ENCODE measurements at places on chromosomes 12 and 14.

DNA sequence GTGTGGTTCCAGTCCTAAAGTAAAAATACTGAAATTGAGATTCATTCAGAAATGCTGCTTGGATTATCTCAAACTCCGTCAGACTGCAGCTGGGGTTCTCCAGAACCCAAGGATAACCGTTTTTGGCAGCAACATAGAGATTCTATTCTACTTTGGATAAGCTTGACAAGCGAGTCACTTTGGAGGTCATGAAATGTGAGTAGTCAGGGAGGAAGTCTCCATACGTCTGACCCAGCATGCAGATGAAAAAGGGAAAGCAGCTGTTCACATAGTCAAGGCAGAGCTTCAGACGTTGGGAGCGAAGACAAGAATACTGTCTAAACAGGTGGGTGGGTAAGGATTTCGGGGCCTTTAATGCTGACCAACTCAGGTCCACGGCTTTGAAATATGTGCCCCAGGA lies 14.9 kb upstream of the HSP90B1 start:
- no peak for DNase-seq

- DNase-seq, result no peak
These were observed 138.1 kb downstream of the DPF3 start for GRCh38 chr14:72755766-72756165.

- no peak for DNase-seq
These were observed 115.4 kb upstream of the KRAS start for GRCh38 chr12:25366122-25366521.

DNA sequence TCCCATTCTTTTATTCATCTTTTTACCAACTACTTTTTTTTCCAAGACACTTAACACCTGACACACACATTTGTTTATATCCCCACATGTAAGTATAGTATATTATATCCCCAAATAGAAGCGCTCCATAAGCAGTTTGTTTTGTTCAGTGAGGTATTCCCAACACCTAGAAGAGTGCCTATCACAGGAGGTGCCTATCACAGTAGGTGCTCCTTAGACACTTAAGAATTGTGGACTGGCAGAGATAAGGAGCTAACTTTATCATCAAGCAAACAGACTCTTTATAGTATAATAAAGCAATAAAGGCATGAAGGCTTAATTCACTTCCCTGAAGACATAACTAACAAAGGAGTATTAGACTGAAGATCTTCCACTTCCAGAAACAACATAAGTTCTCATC lies 29.1 kb downstream of the OSBPL8 start:
- no peak for DNase-seq

GRCh38 chr12:117842630-117843029 lies 126.2 kb downstream of the KSR2 start:
- DNase-seq, result no peak

- DNase-seq, result peak; percentile 65
These were observed 192.4 kb upstream of the SLC16A7 start for GRCh38 chr12:59403259-59403932.

DNA sequence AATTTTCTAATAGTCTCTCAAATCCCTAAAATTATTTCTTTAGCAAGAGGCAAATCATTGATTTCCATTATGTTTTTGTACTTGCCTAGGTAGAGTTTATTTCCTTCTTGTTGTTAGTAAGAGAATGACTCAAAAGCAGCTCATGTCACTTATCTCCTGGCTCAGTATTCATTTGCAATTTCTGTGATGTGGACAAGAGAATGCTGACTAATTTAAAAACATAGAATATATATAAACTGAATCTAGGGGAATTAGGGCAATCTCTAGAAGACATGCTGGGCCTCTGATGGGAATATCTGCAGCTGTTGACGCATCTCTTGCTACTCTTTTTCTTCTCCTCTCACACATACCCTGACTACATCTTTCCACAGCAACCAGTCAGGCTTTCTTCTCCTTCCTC lies 130.8 kb upstream of the PRKD1 start:
- no peak for DNase-seq

GRCh38 chr12:62757048-62757447 lies 177.9 kb downstream of the PPM1H start:
- peak; percentile 40 for DNase-seq

GRCh38 chr12:31279390-31279924 lies 46.5 kb downstream of the SINHCAF start:
- no peak for DNase-seq

GRCh38 chr12:7583471-7583870 lies 79.9 kb upstream of the CD163 start:
- no peak for DNase-seq

GRCh38 chr12:30679241-30679640 lies 16.4 kb downstream of the IPO8 start:
- DNase-seq, result no peak

DNA sequence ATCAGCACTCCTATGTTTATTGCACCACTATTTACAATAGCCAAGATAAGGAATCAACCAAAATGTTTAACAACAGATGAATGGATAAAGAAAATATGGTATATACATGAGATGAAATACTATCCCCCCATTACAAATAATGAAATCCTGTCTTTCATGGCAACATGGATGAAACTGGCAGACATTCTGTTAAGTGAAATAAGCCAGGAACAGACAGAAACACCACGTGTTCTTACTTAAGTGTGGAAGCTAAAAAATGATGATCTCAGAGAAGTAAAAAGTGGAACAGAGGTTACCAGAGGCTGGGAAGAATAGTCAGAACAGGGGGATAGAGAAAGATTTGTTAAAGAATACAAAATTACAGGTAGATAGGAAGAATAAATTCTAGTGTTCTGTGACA lies 113.7 kb upstream of the MDM1 start:
- DNase-seq, result no peak

- DNase-seq, result peak; percentile 66
These were observed 77.5 kb downstream of the PELI2 start for GRCh38 chr14:56195704-56196103.

- peak; percentile 37 for DNase-seq
These were observed 31.5 kb downstream of the CFL2 start for GRCh38 chr14:34682787-34683321.

- no peak for DNase-seq
These were observed 45.5 kb downstream of the SCN8A start for GRCh38 chr12:51636581-51636980.
